ENCODE measurements at places on chromosomes 11 and 22. TPM values are rescaled to one million over a fixed set of nuclear protein-coding genes. Genes with fewer than 3 reads are reported as not detected.

OR8D4 gene
- not detected for total RNA-seq

ELMOD1 gene
- total RNA-seq, result 0.16 TPM

CD3G gene
- not detected for total RNA-seq

GLB1L3 gene
- 0.81 TPM for total RNA-seq

NXPE1 gene
- total RNA-seq, result not detected

WNT11 gene
- 12.9 TPM for total RNA-seq

THRSP gene
- not detected for total RNA-seq

SH3BP1 gene
- total RNA-seq, result 5.4 TPM

KCNJ1 gene
- total RNA-seq, result not detected

RASD2 gene
- not detected for total RNA-seq

All from hair follicle dermal papilla cell (primary cell).